ENCODE measurements at places on chromosomes 2 and 18.

DNA sequence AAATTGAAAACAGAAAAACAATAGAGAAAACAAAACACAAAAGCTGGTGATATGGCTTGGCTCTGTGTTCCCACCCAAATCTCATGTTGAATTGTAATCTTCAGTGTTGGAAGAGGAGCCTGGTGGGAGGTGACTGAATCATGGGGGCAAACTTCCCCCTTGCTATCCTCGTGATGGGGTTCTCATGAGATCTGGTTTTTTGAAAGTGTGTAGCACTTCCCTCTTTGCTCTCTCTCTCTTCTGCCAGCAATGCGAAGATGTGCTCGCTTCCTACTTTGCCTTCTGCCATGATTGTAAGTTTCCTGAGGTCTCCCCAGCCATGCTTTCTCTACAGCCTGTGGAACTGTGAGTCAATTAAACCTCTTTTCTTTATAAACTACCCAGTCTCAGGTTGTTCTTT, 112.3 kb upstream of the UXS1 start:
- H3K4me3 ChIP-seq = no peak overlapping the region
- no peak for DNase-seq
- peaks cover 10% of the 10 kb centered on the region for H3K27me3 ChIP-seq

DNA sequence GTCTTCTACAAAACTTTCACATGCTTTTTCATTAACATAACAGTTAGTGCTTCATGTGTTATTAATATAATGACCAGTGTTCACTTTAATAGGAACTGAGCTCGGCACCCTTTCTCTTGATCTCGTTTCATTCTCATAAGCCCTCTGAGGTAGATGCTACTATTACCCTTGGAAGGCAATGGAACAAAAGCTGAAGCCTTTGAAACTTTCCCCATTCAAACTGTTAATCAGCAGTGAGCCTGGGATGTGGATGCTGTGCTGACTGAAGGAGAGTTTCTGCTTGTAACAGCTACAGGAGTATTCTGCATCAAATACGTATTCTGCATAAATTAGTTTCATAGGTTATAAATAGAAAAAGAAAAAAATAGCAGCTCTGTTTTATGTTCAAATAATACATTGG, 904.0 kb upstream of the CDH2 start:
- no peak overlapping the region for H3K4me3 ChIP-seq
- H3K27me3 ChIP-seq = no peaks in the 10 kb centered on the region
- no peaks in the 10 kb centered on the region for H3K36me3 ChIP-seq
- no peak overlapping the region for H3K27ac ChIP-seq

GRCh38 chr2:63587814-63588384, 378 bp downstream of the WDPCP start:
- H3K27me3 ChIP-seq = no peaks in the 10 kb centered on the region
- peak overlapping the region; percentile 96 for H3K27ac ChIP-seq
- H3K4me1 ChIP-seq = peaks cover 33% of the 10 kb centered on the region
- no peaks in the 10 kb centered on the region for H3K36me3 ChIP-seq

DNA sequence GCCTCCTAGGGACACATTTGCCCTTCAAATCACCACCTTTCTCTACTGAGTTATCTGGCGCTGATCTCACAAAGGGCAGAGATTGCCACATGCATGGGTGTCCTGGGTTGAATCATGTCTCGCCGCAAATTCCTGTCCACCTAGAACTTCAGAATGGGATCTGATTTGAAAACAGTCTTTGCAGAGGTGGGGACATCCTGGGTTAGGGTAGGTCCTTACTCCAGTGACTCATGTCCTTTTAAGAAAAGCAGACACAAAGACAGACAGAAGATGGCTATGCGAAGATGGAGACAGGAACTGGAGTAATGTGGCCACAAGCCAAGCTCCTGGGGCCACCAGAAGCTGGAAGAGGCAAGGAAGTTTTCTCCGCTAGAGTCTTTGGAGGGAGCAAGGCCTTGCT, 197.4 kb upstream of the SMIM21 start:
- H3K4me1 ChIP-seq = no peaks in the 10 kb centered on the region

Data from T-helper 17 cell (primary cell).